Adrenal gland (tissue), 19 donors: ENCODE measurements at places on chromosomes 6 and 20. TPM values are rescaled to one million over a fixed set of nuclear protein-coding genes. Genes with fewer than 3 reads are reported as not detected.

TREM1 gene
- 1.1 TPM for total RNA-seq

SPAG4 gene
- total RNA-seq = 18.4 TPM

HLA-DQB2 gene
- 2.6 TPM for total RNA-seq

TCF21 gene
- total RNA-seq = 2.3 TPM

BPIFB1 gene
- total RNA-seq = not detected

GRCh38 chr20:45090481-45090880 is 10.4 kb downstream of the KCNS1 start:
- no peak overlapping the region for H3K4me3 ChIP-seq
- no peak overlapping the region for H3K27ac ChIP-seq
- H3K36me3 ChIP-seq = no peaks in the 10 kb centered on the region
- DNase-seq = no peak

DNA sequence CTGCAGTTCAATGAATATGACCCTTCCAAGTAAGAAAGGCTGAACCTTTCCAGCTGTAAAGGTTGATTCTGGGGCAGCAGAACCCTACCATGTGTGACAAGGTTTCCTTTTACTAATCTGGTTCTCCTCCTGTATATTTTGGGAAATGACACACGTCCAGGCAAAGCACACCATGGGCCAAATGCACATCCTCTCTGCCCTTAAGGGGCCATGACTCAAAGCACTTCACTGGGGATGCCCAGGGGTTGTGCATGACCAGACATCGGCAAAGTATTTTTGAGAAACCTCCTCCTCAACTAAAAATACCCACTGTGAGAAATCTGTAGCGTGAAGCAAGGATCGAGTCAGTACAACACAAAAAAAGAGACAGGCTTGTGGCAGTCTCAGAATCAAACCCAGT is 174.7 kb downstream of the BACH2 start:
- H3K4me1 ChIP-seq = no peaks in the 10 kb centered on the region
- no peak overlapping the region for H3K4me3 ChIP-seq
- DNase-seq = no peak
- no peaks in the 10 kb centered on the region for H3K36me3 ChIP-seq

- H3K4me3 ChIP-seq = no peak overlapping the region
- DNase-seq = peak; percentile 20
- no peaks in the 10 kb centered on the region for H3K36me3 ChIP-seq
- peaks cover 13% of the 10 kb centered on the region for H3K27me3 ChIP-seq
These were observed 99.4 kb downstream of the YTHDF1 start for GRCh38 chr20:63116412-63117106.

- peaks cover 12% of the 10 kb centered on the region for H3K4me1 ChIP-seq
- H3K36me3 ChIP-seq = no peaks in the 10 kb centered on the region
- H3K27me3 ChIP-seq = no peaks in the 10 kb centered on the region
- peak overlapping the region; percentile 34 for H3K4me3 ChIP-seq
- DNase-seq = peak; percentile 58
- peak overlapping the region; percentile 32 for H3K27ac ChIP-seq
These were observed 54.6 kb upstream of the POLR1H start for GRCh38 chr6:30006170-30007131.

GRCh38 chr6:157997893-157998608 is 16.4 kb downstream of the SYNJ2 start:
- H3K4me3 ChIP-seq = no peak overlapping the region
- no peak overlapping the region for H3K27ac ChIP-seq
- H3K4me1 ChIP-seq = peaks cover 25% of the 10 kb centered on the region
- H3K36me3 ChIP-seq = no peaks in the 10 kb centered on the region

- H3K36me3 ChIP-seq = no peaks in the 10 kb centered on the region
- H3K27ac ChIP-seq = no peak overlapping the region
- no peak overlapping the region for H3K4me3 ChIP-seq
- no peaks in the 10 kb centered on the region for H3K27me3 ChIP-seq
These were observed 129.0 kb downstream of the SULF2 start for GRCh38 chr20:47656318-47656717.

GRCh38 chr20:49691818-49692568 is 21.7 kb downstream of the B4GALT5 start:
- no peaks in the 10 kb centered on the region for H3K27me3 ChIP-seq
- H3K36me3 ChIP-seq = no peaks in the 10 kb centered on the region
- peak overlapping the region; percentile 78 for H3K27ac ChIP-seq
- no peak overlapping the region for H3K4me3 ChIP-seq
